ENCODE measurements at places on chromosomes 7 and 10.

DNA sequence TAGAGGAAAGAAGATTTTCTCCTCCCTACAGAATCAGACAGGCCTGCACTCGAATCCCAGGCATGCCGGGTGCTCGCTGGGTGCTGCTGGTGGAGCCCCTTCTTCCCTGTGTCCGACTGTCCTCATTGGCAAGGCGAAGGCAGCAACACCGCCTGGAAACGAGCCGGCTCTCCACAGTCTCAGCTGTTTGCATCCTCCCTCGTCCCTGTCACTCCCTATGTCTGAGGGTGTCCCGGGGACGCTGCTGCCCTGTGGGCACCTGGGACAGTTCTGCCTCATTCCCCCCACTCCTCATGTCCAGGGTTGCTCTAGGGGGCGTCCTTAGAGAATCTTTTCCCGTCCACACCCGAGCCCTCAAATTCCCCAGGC is 31.6 kb upstream of the TMEM72 start:
- peak; percentile 5 for ATAC-seq

GRCh38 chr7:112596981-112597380 is 116.2 kb downstream of the LSMEM1 start:
- ATAC-seq: no peak

DNA sequence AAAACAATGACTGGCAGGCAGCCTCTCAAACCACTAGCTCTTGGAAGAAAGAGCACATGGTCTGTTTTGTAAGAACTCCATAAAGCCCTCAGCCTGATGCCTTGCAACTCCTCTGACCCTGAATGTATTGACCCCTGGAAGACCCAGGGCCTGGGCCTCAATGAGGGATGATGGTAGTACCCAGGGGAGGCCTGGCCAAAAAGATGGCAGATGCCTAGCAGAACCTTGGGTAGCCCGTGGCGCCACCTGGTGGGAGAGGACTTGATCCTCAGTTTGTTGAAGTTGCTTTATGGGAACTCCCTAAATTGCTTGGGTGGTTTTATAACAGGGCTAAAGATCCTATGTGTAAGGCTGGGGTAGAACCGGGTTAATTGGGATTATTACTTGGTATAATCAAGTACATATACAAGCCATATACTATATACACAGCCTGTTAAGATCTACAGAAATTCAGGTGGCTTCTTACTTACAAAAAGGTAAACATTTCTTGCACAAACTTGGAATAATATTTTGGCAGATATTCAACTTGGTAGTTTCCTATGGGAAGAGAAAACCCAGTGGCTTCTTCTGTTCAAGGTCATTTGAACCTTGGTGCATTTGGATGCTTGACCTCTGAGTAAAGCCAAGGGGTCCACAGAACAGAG is 95.8 kb upstream of the CACUL1 start:
- ATAC-seq: no peak

- peak; percentile 28 for ATAC-seq
Observed at GRCh38 chr10:98340261-98340939, 72.4 kb upstream of the LOXL4 start.

DNA sequence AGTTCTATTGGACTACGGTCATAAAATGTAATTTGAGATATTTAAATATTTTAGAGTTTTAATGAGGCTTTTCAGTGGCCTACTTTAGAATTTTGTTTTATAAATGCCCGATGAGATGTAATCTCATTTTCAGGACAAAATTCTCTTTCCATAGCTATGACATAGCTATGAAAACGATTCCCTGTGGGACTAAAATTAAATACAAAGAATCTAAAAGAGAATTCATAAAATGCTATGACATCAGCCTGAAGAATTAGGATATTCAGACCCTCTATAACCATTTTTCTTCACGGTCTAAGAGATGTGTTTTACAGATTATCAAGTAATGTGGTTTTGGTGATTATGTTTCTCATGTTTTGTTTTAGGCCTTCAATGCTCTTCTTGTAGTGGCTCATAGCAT is 48.2 kb upstream of the ODAD2 start:
- ATAC-seq: no peak

DNA sequence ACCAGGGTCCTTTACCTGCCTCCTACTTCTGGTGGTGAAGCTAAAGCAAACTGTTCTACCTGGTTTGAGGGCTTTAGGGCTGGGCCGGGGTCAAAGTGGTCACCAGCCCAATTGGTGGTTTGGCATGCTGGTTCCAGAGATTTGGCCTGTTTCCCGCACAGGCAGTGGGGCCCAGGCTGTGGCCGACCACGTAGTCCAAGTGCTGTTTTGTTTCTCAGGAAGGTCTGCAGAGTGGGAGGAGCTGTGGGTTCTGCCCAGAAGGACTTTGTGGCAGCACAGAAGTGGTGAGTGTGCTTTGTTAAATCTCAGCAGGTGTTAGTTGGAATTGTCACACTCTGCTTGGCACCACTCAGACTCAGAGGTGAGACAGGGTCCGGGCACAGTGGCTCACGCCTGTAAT is 85.8 kb downstream of the MKX start:
- ATAC-seq: no peak

- ATAC-seq: no peak
Observed at GRCh38 chr7:120229084-120229483, 43.9 kb upstream of the KCND2 start.

- ATAC-seq: peak; percentile 57
Observed at GRCh38 chr10:119761106-119761505, 35.3 kb downstream of the INPP5F start.

DNA sequence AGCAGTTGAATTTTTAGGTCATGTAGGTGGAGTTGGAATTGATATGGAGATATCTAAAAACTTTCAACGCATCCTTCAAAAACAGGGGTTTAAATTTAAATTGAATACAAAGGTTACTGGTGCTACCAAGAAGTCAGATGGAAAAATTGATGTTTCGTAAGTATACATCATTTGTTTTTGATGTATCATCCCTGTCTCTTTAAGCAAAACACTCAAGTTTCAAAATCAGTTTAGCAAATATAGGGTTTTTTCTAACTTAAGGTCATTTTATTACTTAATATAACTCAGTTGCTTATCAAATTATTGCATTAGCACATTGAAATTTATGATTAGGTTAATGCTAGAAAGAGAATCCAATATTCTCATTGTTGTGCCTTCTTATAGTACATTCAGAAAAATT is 24.6 kb downstream of the DLD start:
- ATAC-seq: no peak

GRCh38 chr7:134834689-134835462 is 55.4 kb downstream of the CALD1 start:
- ATAC-seq: no peak

DNA sequence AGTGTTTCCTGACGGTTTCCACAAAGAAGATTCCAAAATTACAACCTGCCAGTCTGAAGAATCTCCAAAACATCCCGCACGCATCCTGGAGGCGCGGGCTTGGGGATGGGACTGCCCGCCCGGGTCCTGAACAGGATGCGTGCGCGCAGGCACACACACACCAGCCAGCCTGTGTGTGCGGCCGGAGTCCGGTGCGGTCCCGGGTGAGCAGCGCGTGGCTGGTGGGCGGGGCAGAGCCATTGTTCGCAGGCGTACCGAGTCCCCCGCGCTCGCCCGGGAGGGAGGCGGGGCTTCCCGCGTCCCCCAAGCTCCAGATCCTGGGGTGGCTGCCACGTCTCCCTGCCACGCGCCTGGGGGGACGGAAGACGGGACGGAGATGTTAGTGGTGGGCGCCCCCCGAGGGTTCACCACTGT is 675 bp upstream of the SCD start:
- ATAC-seq: peak; percentile 63

DNA sequence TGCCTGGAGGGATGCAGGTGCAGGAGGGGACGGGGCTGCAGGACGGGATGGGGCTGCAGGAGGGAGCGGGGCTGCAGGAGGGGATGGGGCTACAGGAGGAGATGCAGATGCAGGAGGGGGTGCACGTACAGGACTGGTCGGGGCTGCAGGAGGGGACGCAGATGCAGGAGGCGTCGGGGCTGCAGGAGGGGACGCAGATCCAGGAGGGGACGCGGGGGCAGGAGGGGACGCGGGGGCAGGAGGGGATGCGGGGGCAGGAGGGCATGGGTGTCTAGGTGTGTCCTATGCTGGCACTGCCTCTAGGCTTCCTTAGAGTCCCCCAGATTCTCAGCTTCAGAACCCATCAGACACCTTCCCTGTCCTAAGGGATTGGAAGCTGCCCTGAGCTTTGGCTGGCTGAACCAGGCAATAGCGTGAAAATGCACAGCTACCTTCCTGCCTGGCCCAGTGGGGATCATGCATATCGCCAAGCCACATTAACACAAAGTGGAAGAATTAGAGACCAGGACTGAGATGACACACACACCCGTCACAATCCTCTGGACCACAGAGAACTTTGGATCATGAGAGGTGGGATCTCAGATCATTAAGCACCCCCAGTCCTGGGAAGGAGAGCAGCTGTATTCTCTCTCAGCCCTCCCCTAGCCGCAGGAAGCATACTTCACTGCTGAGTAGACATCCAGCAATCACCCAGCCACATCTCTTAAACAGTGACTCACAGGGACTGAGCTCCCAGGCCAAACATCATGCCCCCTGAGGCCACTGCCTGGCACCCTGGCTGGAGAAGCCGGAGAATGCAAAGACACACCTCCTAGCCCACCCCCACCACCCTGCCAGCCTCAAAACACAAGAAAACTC is 67.3 kb downstream of the VWA2 start:
- peak; percentile 61 for ATAC-seq

DNA sequence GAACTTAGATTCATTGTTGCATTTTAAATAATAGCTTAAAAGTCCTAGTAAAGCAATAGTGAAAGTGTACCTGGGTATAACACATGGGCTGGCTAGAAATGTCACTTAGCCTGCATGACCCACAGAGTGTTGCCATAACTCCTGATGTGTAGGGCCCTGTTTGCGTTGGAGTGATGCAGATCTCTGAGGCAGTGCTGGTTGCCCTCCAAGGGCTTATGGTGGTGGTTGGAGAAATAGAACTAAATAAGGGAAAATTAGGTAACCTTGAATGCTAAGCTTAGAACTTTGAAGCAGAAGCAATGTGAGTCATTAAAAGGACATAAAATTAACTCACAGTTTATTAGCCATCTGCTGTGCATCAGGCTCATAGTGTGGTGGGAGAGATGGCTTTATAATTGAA is 105.7 kb downstream of the CCNY start:
- ATAC-seq: no peak

DNA sequence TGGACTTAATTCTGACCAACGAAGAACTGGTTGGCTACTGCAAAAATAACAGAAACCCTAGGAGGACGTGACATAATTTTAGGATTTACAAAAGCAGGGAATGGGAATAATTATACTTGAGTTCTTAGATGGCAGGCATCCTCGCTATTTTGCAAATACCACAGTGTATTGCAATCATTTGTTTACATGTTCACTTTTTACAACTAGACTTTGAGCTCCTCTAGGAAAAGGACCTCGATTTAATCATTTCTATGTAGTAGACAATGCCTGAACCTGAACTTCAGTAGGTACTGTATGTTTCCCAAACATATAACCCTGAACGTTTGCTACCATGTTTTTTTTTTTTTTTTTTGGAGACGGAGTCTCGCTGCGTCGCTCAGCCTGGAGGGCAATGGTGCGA is 137.7 kb downstream of the CNOT4 start:
- no peak for ATAC-seq

DNA sequence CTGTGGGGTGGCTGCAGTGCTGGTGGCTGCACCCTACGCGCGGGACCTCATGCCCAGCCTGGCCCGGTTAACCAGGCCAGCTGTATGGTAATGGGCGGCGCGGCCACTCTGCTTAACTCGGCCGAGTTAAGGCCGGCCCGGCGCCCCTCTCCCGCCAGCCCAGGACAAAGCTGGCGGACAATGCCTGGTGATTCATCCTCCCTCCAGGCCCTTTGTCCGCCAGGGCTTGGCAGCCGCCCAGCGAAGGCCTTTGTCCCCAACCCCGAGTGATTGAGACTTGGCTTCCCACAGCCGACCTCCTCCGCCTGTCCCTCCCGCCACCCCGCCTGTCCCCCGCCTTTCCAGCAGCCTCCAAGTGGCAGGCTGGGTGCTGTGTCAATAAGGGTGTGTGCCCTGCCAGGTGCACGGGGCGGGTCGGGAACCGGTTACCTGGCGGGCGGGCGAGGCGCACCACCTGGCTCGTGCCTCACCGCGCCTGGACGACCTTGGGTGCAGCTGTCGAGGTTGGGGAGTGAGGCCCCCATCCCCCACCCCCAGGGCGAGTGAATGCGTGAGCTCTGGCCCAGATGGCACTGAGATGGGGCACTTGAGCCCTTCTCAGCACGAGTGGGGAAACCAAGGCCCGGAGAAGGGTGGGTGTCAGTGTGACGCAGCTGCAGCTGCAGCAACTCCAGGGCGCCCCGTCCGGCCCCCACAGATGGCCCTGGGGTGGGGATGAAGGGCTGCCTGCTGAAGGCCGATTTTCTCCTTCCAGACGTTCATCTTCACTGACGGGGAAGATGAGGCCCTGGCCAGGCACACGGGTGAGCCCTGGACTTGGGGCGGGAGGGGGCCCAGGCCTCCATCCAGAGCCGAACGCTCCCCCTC is 4.6 kb downstream of the LFNG start:
- ATAC-seq: no peak

DNA sequence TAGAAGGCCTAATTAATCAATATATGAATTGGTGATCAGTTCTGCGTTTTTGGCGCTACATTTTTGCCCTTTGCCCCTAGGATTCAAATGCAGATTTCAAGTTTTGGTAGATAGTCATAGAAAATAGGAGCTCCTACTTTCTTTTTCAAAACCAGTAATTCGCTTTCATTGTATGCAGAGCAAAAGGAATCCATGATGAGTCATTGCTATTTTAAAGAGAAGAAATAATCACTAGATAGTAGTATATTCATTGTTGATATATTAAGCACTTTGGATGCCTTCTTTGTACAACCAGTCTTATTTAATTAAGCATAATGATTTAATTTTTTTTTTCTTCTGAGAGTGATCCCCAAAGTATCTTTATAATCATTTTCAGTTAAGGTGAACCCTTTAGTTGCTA is 50.3 kb downstream of the CSTF2T start:
- ATAC-seq: no peak

DNA sequence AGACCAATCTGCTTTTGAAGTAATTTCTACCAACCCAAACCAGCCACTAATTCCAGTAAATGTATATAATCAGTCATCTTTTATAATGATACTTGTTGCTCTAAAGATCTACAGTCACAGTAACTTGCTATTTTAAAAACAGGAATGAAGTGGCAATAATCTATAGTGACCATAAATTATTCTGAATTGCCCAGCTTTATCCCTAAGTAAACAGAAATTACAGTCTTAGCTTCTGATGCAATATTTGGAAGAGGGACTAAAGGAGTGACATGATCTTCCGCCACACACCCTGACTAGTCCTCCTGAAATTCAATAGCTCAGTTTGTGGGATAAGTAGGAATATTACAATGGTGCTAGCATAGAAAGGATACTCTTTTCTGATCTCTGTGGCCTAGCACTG is 96.1 kb downstream of the ATE1 start:
- no peak for ATAC-seq

DNA sequence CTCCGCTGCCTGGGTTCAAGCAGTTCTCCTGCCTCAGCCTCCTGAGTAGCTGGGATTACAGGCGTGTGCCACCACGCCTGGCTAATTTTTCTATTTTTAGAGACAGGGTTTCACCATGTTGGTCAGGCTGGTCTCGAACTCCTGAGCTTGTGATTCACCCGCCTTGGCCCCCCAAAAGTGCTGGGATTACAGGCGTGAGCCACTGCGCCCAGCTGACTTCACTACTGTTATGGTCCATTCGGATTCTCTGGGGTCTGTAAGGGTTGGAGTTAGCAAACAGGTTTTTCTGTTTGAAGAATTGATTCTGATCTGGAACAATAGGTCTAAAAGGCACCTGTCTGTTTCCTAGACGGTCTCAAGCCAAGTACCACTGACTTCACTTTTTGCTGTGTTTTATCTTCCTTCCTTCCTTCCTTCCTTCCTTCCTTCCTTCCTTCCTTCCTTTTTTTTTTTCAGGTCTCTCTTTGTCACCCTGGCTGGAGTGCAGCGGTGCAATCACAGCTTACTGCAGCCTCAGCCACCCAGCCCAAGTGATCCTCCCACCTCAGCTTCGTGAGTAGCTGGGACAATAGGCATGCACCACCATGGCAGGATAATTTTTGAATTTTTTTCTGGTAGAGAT is 192.2 kb downstream of the CAMK1D start:
- ATAC-seq: no peak
